ENCODE measurements at places on chromosomes 12 and 14.

GRCh38 chr14:69318241-69318640 is 58.3 kb downstream of the GALNT16 start:
- DNase-seq: no peak

GRCh38 chr12:80966001-80966400 is 28.3 kb upstream of the LIN7A start:
- no peak for DNase-seq

DNA sequence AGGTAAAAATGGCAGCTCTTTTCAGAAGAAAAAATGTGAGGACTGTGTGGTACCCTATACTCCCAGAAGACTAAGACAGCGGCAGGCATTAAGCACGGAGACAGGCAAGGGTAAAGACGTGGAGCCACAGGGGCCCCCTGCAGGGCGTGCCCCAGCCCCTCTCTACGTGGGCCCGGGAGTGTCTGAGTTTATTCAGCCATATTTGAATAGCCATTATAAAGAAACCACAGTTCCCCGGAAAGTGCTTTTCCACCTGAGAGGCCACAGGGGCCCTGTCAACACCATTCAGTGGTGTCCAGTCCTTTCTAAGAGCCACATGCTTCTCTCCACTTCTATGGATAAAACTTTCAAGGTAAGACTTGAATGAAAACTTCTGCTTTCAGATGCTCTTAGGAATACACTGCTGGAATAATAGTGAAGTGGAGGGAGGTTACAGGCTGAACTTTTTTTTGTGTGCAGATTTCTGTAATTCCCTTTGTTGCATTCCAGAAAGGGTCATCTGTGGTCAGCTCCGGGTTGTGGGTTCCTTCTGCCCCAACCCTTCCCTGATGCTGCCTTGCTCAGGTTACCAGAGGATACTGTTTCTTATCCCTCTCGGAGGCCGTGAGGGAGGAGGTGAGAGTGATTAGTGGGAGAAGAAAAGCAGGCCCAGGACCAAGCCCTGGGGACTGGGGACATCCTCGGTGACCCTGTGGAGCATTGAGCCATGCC is 58.4 kb downstream of the SLC25A47 start:
- DNase-seq: no peak

DNA sequence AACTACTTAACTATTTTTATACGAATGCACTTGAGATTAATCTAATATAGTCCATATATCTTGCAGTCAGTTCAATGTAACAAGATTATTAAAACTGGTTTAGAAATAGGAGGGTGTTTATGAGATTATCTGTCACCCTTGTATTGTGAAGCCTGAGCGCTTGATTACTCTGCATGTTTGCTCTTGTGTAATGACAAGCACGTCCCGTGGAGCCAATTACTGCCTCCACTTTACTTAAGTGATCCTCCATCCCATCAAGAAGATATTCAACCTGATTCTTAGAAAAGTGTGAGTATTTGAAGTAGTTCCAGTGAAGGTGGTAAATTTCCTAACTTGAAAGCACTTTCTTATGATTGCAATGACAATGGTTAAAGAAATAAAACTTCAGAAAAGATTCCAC is 415.2 kb upstream of the GARIN6 start:
- no peak for DNase-seq

DNA sequence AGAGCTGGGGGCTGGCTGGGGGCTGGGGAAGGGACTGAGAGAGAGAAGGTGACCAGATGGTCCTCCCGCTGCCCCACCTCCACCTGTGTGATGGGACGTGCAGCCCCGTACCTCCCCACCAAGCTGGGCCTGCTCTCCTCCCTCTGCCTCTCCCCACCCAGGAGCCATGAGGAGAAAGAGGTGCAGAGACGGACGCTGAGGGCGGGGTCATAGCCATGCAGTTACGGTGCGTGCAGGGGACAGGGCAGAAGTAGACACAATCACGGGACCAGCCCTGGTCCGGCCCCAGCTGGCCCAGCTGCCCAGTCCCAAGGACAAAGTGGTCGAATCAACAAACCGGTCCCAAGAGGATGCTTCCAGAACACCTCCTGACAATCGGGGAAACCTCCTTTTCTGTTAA is 33.2 kb downstream of the RFLNA start:
- DNase-seq: no peak

- DNase-seq: no peak
Observed at GRCh38 chr14:67579040-67579439, 21.0 kb downstream of the PIGH start.

GRCh38 chr12:108349278-108349688 is 10.2 kb upstream of the CMKLR1 start:
- no peak for DNase-seq

DNA sequence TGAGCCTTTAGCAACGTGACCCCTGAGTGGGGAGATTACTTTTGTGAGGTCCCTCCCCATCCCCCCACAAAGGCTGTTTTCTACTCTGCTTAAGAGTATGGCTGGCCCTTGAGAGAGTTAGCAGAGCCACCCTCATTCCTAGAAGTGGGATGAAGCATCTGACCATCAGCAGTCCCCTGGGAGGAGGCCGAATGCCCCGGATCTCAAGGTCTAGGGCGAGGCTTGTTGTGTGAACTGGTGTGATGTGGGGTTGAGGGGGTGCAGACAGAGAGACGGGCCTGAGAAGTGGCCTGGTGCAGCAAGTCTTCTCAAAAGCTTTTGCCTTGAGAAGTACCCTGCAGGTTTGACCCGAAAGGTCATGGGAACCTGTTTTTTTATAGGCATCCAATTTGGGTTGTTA is 153.0 kb upstream of the FKBP4 start:
- DNase-seq: no peak

GRCh38 chr14:101469382-101470247 is 91.7 kb upstream of the DIO3 start:
- DNase-seq: no peak

DNA sequence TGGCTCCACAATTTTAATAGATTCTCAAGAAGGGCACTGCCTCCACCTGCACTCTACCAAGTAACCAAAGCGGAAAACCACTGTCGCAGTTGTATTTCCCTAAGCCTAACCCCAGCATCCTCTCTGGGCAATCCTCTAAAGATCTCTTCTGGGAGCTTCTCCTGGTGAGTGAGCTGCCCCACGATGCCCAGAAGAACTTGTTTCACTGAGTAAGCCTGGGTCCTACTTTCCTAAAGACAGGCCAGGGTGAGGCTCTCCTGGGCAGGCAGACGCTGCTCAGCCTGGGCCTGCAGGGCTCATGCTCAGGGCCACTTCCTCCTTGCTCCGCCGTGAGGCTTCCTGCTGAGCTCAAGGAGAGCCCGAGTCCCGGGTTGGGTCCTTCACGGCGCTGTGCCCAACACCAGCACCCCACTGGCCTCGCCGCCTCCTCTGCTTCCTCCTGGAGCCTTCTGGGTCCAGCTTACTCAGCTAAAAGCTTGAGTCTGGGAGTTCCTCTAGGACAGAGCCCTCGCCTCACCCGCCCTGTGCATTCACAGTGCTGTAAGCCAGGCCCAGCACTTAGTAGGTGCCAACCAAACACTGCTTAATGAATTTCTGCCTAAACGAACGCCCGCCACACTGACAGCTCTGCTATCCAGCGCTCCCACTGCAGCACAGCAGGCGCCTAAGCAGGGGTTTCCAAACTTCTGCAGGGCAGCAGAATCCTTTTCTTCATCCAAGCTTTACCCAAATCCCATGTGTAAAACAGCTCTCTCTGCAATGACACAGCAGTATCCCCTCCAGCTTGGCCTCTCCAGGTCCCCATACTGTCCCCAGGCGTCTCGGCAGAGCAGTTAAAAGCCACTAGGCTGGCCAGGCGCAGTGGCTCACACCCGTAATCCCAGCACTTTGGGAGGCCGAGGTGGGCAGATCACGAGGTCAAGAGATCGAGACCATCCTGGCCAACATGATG is 5.7 kb downstream of the RAB35 start:
- no peak for DNase-seq

Data from cerebellar nuclear complex (tissue), 1 donor.